ENCODE measurements at places on chromosomes 5 and 9.

DNA sequence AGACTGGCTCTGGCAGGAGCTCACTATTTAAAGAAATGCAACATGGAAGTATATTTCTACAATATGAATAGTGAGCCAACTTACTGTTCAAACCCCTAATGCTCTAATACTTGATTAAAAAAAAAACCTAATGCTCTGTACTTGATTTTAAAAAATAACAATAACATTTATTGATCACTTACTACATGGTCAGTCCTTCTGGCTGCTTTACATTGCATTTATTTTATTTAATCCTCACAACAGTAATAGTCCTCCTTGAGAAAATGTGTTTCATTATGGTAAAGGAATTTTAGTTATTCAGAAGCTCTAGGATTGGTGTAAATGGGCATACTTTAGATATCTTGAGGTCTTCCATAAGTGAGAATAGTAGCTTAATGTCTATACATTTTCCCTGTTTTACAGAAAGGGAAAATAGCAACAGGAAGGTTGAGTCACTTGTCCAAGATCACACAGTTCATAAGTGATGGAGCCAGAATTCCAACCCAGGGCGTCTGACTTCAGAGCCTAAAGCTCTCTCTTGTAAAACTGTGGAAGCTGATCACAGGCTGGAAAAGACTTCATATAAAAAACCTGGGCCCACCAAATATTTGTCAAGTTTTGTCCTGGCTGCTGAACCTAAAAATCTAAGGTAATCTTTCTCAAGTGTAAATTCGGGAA, 1.0 kb downstream of the STARD4 start:
- no peak for DNase-seq

GRCh38 chr5:5613261-5613990, 190.9 kb downstream of the ICE1 start:
- no peak for DNase-seq

GRCh38 chr9:105299190-105299854, 54.9 kb downstream of the SLC44A1 start:
- DNase-seq: no peak

GRCh38 chr9:34773306-34773910, 63.5 kb upstream of the CCL21 start:
- DNase-seq: no peak

- no peak for DNase-seq
These were observed 9.2 kb downstream of the AGPAT2 start for GRCh38 chr9:136678034-136678433.

DNA sequence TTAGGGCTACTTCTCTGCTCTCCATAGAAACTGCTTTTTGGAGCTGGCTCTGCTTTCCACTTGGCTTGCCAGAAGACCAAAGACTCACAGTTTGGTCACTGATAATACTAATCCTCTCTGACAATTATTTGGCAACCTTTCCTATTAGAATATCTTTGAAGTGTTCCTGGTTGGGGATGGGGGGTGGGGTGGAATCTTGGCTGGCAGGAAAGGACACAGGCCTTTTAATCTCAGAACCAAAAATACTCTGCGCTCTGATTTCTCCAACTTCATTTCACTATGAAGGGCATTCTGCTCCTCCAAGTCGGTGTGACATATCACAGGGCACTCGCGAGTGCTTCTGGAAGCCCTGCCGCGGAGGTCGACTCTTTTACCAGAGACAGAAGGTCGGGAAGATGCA, 1329.0 kb upstream of the WWC1 start:
- DNase-seq: no peak

GRCh38 chr9:107280543-107280942, 2.5 kb upstream of the RAD23B start:
- DNase-seq: no peak

DNA sequence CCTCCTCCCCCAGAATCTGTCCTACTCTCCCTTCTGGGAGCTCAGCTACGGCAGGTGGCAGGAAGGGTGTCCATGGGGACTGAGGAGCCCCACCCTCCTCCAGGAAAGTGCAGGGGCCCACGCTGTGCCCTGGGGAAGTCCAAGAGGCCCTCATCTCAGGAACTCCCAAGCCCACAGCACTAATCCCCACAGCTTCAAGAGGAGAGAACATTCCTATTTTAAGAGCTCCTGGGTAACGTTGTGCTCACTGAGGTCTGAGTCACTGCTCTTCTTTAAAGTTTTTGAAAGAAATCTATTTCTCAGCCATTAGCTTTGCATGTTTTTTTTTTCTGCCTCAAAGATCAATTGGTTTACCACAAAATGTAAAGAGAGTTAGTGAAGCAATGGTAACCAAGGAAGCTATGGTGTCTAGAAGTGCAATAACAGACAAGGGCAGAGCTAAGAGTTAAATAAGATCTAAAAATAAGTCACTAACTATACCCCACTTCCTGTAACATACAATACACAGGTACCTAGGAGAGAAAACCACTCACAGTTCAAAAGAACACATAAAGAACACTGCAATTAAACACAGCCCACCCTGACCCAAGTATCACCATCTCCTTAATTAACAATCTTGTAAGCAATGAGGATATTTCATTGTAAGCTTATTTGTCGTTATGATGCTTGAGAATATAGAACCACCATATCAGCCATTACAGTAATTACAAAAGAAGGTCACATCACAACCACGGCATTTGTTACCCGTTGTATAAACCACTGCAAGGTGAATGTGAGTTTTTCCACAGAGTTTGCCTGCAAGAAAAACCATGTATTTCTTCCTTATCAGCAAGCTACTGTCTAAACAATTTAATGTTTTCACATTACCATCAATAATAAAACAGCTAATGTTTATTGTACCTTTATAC, 382.3 kb upstream of the SLC30A5 start:
- no peak for DNase-seq

DNA sequence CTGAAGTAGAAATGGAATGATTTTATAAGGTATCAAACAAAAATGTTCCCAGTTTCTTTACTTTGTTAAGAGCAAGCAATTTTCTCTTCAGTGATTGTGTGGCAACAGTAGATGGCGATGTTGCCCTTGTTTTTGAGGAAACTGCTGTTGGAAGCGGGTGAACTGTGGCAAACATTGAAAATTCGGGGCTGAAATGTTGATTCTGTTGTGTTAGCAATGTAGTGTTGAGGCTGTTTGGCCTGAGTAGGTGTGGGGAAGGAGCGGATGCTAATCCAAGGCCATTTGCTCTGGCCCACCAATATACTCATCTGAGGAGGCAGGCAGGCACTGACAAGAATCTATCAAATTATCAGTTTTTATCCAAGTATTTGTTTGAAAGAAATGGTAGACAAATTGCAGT, 129.8 kb downstream of the SLC12A2 start:
- DNase-seq: no peak

DNA sequence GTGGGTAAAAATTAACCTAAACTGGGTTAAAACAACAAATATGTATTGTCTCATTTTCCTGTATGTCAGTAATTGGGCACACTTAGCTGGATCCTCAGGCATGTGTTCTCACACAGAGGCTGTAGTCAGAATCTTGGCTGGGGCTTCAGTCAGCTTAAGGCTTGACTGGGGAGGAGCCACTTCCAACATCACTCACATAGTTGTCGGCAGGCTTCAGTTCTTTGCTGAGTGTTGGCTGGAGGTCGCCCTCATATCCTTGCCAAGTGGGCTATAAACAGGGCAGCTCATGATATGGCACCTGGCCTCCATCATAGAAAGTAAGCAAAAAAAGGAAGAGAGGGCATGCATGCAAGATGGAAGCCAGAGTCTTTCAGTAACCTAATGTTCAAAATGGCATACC, 173.0 kb downstream of the GIN1 start:
- DNase-seq: no peak

GRCh38 chr5:176183321-176184074, 54.7 kb upstream of the SIMC1 start:
- no peak for DNase-seq

GRCh38 chr9:110179734-110180133, 28.2 kb downstream of the C9orf152 start:
- DNase-seq: no peak

GRCh38 chr5:37900692-37901091, 60.9 kb upstream of the GDNF start:
- no peak for DNase-seq

GRCh38 chr9:114351932-114352331, 22.3 kb downstream of the ORM2 start:
- DNase-seq: no peak

- DNase-seq: no peak
These were observed 8.3 kb upstream of the TGFBI start for GRCh38 chr5:136020383-136021015.

DNA sequence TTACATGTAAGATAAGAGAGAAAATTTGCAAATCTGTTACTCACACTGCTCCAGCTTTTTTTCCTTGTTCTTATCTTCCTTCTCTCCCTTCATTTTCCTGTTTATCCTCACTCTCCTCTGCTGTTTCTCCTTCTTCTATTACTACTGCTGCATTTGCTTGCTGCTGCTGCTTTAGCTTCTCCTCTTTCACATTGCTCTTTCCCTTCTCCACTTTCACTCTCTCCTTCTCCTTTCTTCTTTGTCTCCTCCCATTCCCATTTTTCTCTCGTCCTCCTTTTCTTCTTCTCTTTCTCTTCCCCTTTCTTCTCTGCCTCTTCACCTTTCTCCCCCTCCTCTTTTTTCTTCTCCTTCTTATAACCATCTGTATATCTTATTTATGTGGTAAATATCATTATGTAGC, 288.6 kb downstream of the CDH9 start:
- no peak for DNase-seq

GRCh38 chr5:66739951-66740350, 143.8 kb downstream of the MAST4 start:
- DNase-seq: no peak

- no peak for DNase-seq
These were observed 483 bp upstream of the PLPP6 start for GRCh38 chr9:4661611-4662010.

DNA sequence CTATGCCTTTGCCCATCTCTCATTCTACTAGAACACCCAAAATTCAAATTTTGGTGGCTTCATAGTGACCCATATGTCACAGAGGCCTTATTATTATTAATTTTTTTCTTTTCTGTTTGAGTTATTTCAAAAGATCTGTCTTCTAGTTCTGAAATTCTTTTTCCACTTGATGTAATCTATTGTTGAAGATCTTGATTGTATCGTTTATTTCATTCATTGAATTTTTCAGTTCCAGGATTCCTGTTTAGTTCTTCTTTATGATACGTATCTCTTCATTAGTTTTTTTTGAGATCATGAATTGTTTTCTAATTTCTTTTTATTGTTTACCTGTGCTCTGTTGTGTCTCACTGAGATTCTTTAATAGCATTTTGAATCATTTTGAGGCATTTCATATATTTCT, 24.6 kb upstream of the APBA1 start:
- no peak for DNase-seq

GRCh38 chr9:98707166-98708102, 1.3 kb downstream of the GABBR2 start:
- DNase-seq: no peak

DNA sequence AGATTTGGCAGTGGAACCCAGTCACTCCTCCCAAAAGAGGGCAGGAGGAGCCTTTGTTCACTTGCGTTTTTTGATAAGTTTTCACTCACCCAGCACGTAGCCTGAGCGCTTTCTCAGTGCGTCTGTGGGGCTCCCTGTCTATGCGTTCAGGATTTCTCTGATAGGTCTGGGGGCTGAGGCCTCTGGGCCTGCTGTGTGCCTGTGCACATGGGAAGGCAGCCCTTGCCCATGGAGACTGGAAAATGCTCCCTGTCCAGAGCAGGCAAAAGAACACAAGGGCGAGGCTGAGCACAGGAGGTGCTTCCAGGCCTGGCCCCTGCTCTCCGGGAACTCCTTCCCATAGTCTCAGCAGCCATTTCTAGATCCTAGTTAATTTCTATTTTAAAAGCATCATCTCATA, 249.9 kb downstream of the FSTL4 start:
- DNase-seq: no peak

- no peak for DNase-seq
These were observed 409.0 kb downstream of the GADD45G start for GRCh38 chr9:90013778-90014177.

DNA sequence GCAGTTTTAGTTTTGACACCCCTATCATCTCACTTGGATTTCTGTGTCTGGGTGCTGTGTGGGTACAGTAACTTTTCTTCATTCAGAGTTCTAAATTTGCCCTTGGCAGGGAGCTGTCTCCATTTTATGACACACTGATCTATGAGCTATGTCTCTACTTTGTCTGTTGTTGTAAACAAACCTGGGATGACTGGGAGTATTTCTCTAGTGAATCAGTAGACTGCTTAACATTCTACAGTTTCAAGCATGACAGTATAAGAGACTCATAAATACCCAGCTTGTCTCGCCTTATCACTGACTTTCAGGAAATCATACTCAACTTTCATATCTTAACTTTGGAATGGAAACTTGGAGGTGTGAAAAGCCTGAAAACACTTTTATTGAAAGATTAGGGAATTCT, 212.1 kb upstream of the NUDT12 start:
- no peak for DNase-seq

DNA sequence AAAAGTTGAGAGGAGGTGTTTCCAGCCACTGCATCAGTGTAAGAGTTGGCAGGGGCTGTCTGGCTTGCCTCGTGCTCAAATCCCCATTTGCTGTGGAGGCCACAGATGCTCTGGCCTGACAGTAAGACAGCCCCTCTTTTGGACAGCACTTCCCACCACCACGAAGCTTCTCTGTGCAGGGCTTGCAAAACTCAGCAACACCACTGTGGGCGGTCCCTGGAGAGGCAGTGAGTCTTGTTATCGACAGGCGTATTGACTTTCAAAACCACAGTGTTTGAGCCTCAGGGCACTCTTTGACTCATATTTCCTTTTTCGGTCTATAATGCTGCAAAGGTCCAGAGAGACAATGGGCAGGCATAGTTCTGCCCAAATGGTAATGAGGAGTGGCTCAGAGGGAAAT, 539.5 kb downstream of the EBF1 start:
- DNase-seq: no peak

- no peak for DNase-seq
These were observed 105.3 kb downstream of the SIL1 start for GRCh38 chr5:139092741-139093343.

- no peak for DNase-seq
These were observed 4.6 kb downstream of the MYO10 start for GRCh38 chr5:16931334-16932110.

- DNase-seq: no peak
These were observed 72.3 kb upstream of the STARD4 start for GRCh38 chr5:111584651-111585050.

DNA sequence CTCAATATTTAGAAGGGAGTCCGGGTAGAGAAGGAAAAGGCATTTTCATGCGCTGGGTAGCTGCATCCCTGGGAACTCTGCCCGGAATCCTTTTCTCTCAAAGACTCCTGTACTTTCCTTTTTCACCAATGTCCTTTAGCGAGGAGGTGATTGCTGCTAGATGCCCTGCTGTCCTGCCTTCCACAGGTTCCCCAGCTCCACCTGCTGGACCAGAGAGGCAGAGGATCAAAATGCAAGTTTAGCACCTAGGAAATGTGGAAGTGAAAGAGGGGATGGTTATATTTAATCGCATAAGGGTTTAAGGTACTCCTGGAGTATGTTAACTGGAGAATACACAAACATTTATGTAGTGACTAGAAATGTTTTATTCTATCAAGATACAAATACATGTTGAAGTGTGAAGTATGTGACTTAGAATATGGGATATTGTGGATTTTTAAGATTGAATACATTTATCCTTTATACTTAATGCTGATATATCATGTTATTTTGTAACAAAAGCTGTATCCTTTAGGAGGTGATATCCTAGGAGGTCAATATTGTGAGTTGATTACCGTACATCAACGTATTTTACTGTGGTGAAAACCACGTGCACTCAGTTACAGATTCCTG, 145.7 kb downstream of the ARHGAP26 start:
- no peak for DNase-seq

- DNase-seq: no peak
These were observed 594.3 kb upstream of the KLF4 start for GRCh38 chr9:108083796-108084352.

- DNase-seq: no peak
These were observed 251.7 kb downstream of the PAPPA start for GRCh38 chr9:116405321-116405720.

- DNase-seq: no peak
These were observed 8.8 kb downstream of the BARX1 start for GRCh38 chr9:93946338-93946712.
